ENCODE measurements at places on chromosomes 5 and 9.

DNA sequence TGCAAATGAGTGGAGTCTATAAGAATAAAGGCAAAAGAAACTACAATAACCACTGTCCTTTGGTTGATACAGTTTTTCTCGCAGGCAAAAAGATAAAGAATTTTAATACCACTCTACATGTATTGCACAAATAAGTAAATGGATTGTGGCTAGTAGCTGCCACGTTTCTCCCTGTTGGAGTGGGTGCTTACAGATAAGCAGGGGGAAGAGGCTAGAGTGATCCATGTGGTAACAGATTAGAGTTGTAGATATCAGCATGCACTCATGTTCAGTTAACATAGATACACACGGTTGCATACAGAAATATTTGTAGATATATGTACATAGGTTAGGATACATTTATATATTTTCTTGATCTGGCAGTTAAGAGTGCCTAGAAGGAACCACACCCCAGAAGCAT lies 179.5 kb downstream of the ARHGEF28 start:
- DNase-seq, result no peak

GRCh38 chr5:159658266-159658925 lies 257.9 kb upstream of the ADRA1B start:
- DNase-seq, result no peak

DNA sequence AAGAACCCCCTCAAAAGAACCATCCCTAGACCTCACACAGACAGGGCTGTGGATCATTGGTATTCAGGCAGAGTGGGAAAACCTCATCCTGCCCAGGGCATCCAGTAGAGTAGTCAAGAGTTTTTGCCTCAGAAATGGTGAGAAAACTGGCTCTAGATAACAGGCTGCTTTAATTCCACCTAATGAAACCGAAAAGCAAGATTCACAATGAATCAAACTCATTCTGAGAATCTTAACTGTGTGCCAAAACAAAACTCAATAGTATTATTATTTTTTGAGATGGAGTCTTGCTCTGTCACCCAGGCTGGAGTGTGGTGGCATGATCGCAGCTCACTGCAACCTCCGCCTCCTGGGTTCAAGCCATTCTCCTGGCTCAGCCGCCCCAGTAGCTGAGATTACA lies 17.8 kb upstream of the NPM1 start:
- no peak for DNase-seq

DNA sequence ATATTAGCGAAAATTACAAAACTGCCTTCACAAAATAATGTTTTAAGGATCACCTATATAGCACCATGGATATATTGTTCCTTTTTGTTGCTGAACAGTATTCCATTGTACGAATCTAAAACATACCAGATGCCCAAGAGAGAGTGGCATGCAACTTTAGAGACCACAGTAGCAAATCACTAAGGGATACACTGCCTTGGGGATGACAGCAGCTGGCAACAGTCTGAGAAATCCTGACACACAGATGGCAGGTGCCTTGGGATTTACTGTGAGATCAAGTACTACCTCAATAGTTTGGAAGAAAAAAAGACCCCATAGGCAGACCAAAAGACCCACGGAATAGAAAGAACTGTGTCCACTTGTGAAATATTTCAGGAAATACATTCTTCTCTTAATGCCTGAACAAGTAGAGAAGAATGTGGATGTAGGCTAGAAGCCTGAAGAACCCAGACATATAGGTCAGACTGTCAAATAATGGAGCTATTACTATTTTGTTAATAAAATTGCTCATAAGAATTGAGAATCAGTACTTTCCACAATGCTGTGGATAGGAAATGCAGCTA lies 53.4 kb downstream of the PLPP1 start:
- no peak for DNase-seq

DNA sequence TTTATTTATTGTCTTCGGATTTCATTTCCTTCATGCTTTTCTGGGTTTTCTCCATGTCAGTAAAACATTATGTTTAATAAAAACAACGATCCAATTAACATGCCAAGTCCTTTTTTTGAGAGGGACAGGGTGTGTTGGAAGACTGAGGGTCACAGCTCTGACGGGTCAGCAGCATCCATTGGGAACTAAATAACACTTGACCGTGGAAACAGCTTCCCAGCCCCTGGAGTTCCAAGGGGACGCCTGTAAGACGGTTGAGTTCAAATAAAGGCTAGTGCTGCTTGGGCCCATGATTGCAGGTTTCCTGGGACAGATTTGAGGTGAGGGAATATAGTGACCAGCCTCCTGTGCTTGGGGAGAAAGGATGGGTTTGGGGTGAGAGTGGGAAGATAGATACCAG lies 30.4 kb upstream of the NEURL1B start:
- DNase-seq, result no peak

DNA sequence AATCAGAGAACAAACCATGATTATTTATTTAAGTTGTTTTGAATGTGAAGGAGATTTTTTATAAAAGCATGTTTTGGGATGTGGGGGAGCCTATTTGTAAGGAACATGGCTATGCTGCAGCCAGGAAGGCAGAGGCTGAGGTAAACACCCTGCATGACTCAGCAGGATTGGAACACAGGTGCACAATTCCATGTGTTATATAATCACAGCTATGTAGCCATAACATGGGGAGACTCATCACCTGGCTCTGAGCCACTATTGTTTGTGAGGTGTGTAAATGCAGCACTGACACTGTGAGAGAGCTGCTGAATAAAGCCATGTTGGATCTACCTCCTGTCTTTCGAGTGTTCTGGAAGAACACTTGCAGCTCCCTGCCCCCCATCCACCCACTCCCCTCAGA lies 1009.8 kb downstream of the DNAH5 start:
- DNase-seq, result no peak

DNA sequence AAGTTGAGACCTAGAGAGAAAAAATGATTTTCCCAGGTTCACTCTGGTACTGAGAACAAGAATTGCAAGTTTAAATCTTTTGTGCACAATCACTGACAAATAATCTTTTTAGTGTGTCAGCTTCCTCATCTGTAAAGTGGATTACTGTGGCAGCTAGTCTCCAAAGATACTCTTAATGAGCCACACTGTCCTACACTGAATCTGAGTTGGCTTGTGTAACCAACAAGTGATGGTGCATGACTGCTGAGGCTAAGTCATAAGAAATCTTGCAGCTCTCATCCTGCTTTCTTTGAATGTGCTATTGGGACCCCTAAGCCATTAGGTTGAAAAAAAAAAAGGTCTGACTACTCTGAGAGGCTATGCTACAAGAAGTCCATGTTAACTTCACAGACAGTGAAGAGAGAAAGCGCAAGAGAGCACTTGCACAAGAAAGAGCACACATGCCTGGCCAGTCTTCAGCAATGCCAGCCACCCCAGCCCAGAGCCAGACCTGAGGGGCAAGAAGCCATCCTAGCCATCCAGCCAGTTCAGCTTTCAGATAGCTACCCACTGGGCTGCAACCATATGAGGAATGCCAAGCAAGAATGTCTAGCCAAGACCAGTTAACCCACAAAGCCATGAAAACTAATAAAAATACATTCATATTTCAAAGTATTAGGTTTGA lies 419.4 kb downstream of the RAB3C start:
- DNase-seq, result no peak

DNA sequence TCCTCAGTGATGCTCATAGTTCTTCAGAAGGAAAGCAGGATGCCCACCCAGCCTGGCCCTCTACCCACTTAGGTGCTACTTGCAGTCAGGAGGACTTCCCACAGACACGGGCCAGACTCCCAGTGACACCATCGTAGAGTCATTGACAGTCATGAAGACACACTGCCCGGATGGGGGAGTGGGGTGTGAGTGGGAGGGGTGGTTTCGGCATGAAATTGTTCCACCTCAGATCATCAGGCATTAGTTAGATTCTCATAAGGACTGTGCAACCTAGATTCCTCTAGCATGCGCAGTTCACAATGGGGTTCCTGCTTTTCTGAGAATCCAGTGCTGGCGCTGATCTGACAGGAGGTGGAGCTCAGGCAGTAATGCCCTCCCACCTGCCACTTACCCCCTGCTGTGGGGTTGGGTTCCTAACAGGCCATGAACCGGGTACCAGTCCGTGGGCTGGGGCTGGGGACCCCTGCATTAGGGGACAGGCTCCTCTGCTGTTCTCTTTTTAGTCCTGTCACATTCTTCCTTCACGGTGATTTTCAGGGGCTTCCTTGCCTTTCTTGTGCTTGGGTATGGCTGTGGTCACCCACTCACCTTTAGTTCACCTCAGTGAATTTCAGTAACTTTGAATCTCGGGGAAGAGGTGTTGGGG lies 88.2 kb upstream of the ANKRD55 start:
- no peak for DNase-seq

DNA sequence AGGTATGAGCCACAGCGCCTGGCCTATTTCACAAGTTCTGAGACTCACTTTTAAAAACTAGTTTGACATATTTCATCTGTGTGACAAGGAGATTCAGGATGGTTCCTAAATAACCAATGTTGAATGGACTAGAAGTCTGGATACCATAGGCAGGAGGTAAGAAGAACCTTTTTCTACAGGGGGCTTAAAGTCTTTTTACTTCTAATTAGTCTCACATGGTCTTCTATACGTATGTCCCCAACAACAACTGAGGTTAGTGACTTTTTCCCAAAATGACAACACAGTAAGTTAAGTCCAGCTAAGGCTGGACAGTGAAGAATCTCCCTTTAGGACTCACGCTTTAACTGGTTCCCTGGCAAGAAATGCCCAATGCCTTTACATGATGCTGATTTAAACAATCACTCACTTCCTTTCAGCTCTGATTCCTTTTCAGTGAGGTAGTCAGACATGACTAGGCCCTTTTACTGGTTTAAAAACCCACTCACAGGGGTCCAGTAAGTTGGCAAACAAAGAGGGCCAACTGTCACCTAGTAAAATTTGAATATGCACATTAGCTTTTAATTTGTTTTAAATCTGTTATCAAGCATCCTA lies 12.1 kb upstream of the HAUS6 start:
- DNase-seq, result peak; percentile 65

GRCh38 chr9:118215549-118215948 lies 511.3 kb downstream of the TLR4 start:
- no peak for DNase-seq

GRCh38 chr5:65390208-65390607 lies 91.5 kb downstream of the ADAMTS6 start:
- DNase-seq, result no peak

Data from cardiac fibroblast (primary cell).